Activated T-cell treated with anti-CD3 and anti-CD28 coated beads, Interleukin-2, amount 50 U/mL, for 72 hours (primary cell): ENCODE measurements at places on chromosomes 13 and 19. TPM values are rescaled to one million over a fixed set of nuclear protein-coding genes. Genes with fewer than 3 reads are reported as not detected.
A peak's percentile ranks its signal among the peaks of the same experiment; 100 is the strongest.

Gene KLK12
- not detected for total RNA-seq

Gene IGFL4
- not detected for total RNA-seq

Gene UTP14C
- total RNA-seq = 10.4 TPM

DNA sequence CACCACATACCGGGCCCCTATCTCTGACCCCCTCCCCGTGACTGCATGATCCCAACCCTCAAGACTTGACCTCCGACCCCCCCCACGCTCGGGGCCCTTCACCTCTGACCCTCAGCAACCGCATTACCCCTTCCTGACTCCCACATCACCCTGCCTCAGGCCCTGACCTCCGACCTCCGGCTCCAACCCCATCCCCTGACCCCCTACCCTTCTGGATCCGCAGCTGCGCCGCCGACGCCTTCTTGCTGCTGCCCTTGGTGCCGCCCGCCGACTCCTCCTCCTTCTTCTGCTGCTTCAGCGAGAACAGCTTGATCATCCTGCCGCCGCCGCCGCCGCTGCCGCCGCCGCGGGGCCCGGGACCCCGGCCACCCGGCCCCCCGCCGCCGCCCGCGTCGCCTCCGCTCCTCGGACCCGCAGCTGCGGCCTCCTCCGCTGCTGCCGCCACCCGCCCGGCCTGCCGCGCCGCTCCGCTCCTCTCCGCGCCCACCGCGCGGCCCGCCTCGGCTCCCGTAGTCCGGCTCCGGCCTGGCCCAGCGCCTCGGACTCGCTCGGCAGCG is at the start of gene UBE2M:
Gene UBE2M (minus strand): TSS at position 546 of the 557 bp plus-strand sequence. CDS start 230 bp downstream, at position 316.
- DNase-seq = peak; percentile 85

GRCh38 chr13:62643007-62643483 is 1227.4 kb upstream of the PCDH20 start:
- peak; percentile 48 for DNase-seq

GRCh38 chr13:110301606-110302553 is 5.1 kb downstream of the COL4A1 start:
- no peak for DNase-seq

DNA sequence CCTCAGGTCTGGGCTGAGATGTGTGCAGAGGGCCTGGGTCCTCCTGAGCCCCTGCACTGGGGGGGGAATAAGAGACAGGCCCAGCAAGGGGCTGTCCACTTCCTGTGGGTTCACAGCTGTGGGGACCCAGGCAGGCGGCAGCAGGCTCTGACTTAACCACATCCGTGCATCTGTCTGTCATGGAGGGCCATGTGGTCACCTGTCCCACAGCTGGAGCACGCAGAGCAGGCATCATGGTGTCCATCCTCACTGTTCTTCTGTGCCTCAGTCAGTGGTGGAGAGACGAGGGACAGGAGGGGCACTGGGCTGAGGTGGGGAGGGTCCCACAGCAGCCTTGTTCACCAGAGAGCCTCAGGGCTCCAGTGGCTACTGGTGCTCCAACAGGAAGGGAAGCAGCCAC is 16.3 kb upstream of the KIR3DL3 start:
- no peak for DNase-seq

GRCh38 chr19:13864667-13865570 is 12.0 kb upstream of the NANOS3 start:
- no peak for DNase-seq

- DNase-seq = no peak
Measured at GRCh38 chr13:113327391-113327765, 30.3 kb downstream of the LAMP1 start.

DNA sequence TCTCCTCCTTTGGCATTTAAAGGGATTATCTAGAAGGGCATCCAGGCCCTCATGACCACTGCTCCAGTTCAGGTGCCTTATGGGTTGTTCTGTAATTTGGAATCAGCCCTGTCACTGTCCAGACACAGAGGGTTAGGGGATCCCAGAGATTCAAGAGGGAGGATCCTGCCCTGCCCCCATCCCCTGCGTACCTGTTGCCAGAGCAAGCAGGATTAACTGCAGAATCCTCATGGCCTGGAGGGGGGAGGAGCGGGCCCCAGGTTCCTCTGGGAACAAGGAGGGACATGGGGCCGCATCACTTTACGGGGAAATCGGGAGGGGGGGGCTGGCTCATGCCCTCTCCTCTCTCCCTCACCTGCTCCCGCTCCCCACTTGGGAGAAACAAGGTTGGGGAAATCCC is 1.0 kb downstream of the KLK11 start:
- DNase-seq = no peak
